ENCODE measurements at places on chromosomes 12 and 14. TPM values are rescaled to one million over a fixed set of nuclear protein-coding genes. Genes with fewer than 3 reads are reported as not detected.

The NINJ2 gene
- total RNA-seq: 1.3 TPM

The METTL17 gene
- 31.6 TPM for total RNA-seq

The COCH gene
- total RNA-seq: 0.51 TPM

The TMEM132C gene
- under 0.01 TPM for total RNA-seq

The GUCY2C gene
- not detected for total RNA-seq

The CLEC12A gene
- not detected for total RNA-seq

The FGF6 gene
- total RNA-seq: not detected

The SLC4A8 gene
- 3.3 TPM for total RNA-seq
